Posterior vena cava (tissue), 2 donors: ENCODE measurements at places on chromosomes 12 and 14. TPM values are rescaled to one million over a fixed set of nuclear protein-coding genes. Genes with fewer than 3 reads are reported as not detected.

Gene KCNA5
- total RNA-seq: 4.5 TPM

Gene CEP128
- total RNA-seq: 8.3 TPM

Gene ZDHHC22
- not detected for total RNA-seq

DNA sequence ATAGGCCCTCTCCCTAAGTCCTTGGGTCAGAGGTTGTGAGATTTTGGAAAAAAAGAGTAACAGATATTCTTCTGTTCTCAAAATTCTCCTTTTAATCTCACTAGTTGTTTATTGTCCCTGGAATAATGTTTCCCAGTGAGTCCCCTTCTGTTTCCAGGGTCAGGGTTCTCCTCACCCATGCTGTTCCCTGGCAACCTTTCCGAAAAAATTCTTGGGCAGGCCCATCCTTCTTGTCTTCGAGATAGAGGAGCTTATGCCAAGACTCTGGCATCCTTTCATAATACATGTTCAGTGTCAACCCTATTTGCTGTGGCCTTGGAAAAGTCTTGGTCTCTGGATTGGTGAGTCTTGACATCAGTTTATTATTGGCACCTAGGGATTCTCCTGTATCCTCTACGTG lies 212.4 kb upstream of the FAR2 start:
- DNase-seq: no peak

DNA sequence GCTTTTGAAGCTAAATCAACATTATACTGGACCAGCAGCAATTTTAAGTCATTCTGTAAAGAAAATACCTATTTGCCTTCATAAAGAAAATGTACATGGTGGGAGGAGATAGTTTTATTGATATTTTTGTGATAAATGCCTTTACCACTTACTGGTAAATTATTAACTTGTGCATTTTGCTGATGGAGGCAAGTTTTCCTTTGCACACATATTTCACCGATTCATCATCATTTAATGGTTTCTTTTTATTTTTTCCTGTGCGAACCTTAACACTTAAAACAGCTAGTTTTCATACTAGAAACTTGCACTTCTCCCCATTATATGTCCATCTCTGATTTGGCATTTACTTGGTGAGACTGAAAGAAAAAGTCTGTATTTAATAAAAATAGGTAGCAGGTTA lies 239.3 kb downstream of the TRHDE start:
- no peak for DNase-seq

DNA sequence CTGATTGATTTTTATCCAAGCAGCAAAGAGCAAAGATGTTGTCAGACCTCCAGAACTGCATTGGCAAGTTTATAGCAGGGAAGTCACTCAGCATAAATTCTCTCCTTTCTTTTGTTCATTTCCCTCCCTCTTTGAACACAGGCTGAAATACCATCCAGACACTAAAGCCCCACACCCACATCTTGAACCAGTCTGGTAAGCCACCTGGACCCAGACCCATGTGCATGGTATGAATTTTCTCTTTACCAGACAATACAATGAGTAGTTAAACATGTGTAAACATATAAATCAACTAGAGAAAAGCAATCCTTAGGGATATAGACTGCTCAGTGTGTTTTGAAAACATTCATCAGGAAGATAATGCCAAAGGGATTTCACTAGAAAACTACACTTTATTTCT lies 488.3 kb upstream of the FLRT2 start:
- DNase-seq: no peak
